Neural crest cell (in vitro differentiated cells): ENCODE measurements at places on chromosomes 2 and 18.

- DNase-seq = no peak
Measured at GRCh38 chr18:13381331-13381730, 162.8 kb downstream of the LDLRAD4 start.

DNA sequence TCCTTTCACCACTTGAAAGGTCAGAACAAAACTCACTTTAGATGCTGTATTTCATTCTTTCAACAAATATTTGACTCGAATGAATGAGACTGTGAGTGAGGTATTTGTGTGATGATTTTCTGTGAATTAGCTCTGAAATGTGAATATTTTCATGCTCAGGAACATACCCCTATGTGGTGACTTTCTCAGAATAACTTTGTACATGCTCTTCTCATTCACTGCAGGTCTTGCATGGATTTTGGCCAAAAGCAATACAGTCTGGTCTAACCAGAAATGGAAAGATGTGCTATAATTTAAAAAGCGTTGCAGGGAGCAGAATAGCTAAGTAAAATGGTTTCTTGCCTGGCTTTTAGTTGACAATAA is 75.5 kb downstream of the MYCN start:
- no peak for DNase-seq

DNA sequence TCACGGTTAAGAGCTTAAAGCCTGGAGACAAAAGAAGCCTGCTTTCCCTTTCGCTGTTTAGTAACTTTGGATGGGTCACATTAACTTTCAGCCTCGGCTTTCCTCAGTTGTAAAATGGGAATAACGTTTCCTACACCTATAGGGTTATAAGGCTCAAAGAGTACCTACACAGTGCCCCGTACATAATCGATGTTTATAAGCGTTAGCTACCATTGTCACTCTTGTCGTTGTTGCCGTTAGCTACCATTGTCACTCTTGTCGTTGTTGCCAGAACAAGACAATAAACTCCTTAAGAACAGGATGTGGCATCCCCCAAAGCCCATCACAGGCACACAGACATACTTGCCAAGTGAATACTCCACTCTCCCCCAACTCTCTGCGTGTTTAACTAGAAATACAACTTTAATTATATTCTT is 901 bp upstream of the MFSD6 start:
- no peak for DNase-seq

DNA sequence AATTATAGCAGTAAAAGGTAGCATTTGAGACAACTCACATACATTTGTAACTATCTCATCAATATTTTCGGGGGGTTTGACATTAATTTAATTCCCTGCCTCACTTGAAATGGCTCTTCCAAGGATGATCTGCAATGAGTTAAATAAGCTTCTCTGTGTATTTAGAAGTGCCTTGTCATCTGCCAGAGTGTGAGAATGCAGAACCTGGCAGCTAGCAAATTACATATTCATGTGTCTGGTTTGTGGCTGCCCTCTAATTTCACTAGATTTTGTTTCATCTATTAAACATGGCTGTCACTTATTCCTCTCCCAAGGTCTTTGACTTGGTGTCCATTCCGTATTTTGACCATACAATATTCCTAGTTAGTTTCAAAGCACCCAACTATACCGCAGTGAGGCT is 158.3 kb upstream of the CAVIN2 start:
- DNase-seq = no peak

DNA sequence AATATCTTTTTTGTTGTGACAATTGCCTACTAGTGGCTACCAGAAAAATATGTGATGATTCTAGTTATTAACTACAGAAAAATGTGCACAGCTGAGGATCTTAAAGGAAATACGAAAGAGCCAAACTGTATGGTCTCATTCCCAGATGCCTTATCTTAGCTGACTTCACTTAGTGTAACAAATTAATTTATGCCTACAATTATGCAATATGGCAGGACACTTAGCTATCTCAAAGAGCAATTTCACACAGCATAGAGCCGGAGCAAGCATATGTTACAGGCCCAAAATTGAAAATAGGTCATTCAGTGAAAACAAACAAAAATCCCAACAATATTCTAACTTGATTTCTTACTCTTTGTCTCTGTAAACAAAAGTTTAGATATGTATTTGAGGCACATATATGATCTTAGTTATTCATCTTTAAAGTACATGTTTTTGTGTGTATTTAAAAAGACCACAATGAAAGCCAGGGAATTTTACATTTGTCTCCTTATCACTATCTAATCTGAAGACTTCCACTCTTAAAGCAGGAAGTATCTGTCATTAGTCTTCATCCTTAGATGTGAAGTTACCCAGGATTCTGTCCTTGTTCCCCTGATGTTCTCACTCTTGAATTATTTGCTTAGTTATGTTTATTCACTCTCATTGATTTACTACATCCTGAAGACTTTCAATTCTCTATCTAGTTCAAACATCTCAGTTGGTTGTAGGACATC is 1579.0 kb upstream of the NXPH2 start:
- no peak for DNase-seq

DNA sequence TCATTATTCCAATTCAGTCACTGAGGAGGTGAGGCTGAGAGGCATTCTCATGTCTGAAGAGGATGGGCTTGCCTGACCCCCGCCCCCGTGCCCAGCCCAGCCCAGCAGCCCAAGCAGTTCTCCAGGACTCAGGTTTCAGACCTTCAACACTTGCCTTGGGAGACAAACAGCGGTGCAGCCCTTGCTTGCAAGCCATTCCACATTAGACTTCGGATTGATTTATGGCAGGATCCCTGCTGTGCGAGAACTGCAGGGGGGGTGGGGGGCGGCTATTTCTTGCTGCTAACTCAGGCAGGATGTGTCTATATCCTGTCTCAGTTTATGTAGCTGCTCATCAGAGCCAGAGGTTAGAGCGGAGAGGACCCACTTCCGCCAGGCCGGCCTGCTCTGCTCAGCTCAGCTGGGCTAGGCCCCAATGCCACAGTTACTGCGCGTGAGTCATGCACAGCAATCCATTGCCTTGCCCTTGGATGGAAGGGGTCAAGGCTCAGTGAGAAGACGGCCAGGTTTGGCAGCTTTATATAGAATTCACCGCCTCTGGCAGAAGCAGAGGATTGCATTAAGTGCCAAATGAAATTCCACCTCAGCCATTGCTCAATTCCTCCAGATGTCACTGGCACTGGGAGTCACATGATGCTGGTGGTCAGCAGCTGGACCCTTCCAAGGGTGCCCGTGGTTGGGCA is 1.8 kb downstream of the GYPC start:
- peak; percentile 49 for DNase-seq

DNA sequence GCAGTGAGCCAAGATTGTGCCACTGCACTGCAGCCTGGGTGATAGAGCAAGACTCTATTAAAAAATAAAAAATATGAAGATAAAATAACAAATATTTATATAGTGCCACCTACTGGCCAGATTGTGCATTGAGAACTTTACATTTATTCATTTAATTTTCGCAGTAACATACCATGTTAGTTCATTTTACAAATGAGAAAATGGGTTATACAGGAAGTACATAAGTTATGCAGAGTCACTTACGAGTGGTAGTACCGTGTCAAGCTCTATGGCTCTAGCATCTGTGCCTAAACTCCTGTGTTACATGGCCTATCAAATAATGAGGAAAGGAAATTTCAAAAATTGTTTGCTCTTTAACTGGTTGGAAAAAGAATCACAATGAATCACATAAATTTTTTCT is 27.9 kb downstream of the RIF1 start:
- DNase-seq = no peak

- DNase-seq = no peak
Measured at GRCh38 chr18:38047820-38048219, 482.2 kb upstream of the CELF4 start.

GRCh38 chr18:53984021-53984420 is 240.4 kb downstream of the MBD2 start:
- DNase-seq = no peak

GRCh38 chr2:174970092-174970491 is 35.1 kb downstream of the CHN1 start:
- DNase-seq = no peak

DNA sequence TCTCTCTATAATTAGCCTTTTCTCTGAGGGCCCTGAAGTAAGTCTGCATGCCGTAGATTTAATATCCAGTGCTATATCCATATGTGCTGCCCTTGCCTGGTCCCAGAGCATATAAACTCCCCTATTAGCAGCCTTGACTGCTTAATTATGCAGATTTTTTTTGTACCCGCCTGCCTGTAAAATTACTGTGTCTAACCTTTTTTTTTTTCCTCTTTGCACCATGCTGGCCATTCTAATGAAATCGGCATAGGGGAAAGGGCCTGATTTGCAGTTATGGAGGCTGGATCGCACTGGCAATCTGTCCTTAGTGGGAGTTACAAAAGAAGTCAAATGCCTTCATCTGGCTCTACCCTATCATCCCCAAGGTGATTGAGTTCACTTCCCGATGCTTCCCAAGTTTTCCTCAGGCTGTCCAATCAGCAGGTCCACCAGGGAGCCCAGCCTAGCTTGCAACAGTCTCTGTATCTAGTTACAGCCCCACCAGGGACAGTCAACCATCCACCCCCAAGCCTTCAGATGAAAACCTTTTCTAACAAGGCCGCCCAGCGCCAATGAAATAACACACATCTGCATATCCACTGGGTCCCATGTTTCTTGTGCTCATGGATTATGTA is 239.0 kb downstream of the ZNF521 start:
- DNase-seq = no peak

- DNase-seq = no peak
Measured at GRCh38 chr2:58645017-58645416, 403.9 kb upstream of the FANCL start.

GRCh38 chr2:72794572-72794971 is 31.3 kb downstream of the EXOC6B start:
- no peak for DNase-seq

DNA sequence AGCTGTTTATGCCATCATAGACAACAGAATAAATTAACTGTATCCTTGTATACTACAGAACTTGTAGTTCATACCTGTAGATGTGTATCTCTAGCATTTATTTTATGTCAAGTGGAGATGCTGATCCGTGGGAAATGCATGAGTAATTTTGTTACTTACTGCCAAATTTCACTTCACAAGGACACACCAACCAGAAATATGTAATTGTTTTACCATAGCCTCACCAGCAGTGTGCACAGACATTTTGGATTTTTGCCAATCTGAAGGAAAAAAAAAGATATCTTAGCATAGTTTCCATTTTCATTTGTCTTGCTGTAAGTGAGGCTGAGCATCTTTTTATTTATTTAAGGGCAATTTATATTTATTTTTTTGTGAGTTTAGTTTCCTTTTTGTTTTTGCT is 265.1 kb upstream of the OSR1 start:
- no peak for DNase-seq

GRCh38 chr2:98727369-98728087 is 3.4 kb downstream of the MGAT4A start:
- no peak for DNase-seq

DNA sequence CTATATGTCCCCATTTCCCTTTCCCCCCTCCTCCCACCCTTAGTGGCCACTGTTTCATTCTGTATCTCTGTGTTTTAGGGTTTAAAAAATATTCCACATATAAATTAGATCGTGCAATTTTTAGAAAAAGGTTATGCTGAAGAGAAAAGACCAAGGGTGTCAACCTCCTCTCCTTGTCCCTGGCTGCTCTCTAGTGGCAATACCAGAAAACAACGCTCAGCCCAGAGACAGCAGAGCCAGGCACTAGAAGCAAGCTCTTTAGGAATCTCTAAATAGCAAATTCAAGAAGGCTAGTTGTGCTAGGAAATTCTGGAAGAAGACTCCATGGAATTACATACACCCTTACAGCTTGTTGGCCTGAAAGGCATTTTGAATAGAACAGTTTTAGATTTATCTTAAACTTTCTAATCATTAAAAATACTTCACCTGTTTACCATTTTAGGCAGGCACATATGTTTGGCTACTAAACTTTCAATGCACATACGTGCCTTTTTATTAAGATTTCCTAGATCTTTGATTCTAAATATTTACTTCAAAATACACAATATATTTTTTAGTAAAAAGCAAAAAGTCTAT is 35.1 kb upstream of the RASGRP3 start:
- DNase-seq = peak; percentile 30

DNA sequence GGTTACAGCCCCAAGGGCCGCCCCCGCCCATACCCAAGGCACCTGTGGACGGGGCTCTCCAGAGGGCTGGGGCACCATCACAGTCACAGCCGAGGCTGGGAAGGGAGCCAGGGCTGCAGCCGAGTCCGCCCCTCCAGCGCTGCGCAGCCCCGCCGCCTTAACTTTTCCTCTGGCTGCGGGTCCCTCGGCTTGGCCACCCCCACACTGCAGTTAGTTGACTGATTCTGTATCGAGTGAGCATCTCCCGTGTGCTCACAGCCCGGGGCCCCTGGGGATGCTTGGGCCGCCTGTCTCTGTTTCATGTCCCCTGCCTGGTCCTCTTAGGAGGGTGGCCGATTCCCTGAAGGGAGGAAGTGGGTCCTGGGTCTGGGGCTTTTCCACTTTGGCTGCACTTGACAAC is 33.7 kb downstream of the EMILIN2 start:
- no peak for DNase-seq

DNA sequence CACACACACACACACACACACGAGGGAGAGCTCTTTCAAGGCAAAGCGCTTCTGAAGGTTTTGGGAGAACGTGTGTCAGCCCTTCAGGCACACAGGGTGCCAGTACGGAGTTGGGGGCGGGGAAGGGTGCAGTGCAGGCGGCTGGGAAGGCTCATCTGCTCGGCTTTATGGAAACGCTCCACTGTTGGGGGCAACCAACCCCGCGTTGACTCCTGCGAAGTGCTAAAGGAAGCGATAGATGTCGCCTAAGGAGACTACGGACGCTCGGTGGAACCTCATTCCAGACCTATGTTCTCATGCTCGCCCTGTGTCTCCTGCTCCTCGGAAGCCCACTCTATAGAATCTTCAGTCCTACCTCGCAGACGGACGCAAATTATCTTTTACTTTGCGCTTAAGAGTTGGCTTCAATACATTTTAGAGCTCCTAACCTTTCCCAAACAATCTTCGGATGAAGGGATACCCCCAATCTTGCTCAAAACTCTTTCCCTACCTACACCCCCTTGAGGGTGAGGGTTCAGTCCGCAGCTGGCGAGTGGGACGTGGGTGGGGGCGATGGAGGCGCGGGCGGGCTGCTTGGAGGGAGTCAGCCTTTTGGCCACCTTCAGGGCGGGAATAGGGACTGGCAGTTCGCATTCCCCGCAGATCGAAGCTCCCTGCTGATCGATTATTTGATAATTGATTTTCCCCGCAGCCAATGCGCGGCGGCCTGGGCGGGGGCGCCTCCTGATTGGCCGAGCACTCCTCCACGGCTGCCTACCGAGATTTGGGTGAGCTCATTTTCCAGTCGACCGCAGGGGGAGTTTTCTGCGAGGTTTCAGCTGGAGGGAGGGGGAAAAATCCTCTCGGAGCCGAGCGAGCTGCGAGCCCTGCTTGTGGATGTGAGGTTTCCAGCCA is 1.9 kb upstream of the MEIS1 start:
- DNase-seq = peak; percentile 84

DNA sequence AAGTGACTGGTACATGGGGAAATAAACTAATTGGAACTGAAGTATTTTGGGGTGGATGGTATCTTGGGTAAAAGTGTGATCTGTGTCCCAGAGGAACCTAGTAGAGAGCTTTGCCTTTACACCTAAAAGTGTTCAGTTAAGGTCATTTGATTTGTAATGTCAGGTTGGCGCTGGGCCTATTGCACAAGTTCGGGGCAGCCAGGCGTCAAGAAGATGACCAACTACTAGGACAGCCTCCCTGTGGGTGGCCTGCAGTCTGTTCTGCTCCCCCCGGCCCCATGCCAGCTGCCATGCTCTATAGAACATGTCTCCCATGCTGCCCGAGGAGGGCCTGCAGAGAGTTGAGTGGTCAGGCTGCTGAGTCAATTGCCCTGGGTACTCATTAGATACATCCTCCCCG is 10.1 kb downstream of the RRM2 start:
- DNase-seq = no peak
